ENCODE measurements at places on chromosomes 1 and 21.

GRCh38 chr1:37656026-37656425 lies 21.3 kb upstream of the RSPO1 start:
- no peak for DNase-seq

DNA sequence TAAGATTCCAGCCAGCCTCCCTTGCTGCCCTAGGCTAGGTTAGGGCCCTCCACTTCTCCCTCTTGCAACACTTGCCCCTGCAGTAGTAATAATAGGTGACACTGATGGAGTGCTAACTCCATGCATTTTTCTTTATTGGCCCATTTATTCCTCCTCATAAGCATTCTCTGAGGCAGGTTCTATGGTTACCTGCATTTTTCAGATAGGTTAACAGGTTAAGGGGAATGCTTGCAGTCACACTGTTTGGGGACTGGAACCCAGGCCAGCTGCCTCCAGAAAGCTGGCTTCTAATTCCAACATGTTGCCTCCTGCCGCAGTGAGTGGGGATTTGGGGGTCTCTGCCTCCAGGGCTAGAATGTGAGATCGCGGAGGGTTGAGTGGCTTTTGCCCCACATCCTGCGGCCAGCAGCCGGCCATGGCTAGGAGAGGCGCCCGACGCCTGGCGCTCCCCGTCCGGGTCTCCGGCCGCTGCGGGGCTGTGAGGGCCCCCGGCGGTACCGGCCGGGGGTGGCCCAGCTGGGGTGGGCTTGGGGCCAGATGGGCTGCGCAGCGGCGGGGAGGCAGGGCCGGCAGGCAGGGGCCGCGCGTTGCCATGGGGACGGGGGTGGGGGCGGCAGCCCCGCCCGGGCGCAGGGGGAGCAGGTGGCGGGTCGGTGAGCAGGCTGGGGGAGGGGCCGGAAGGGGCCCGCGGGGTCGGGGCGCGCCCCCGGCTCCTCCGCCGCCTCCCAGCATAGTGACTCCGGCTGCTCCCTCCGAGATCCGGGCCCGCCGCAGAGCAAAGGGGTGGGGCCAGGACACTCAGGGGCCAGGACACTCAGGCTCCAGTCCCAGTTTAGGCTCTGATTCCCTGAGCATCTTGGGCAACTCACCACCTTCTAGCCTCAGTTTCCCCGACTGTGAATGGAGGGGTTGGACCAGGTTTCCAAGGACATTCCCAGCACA lies 68.4 kb upstream of the SSBP3 start:
- DNase-seq: no peak

DNA sequence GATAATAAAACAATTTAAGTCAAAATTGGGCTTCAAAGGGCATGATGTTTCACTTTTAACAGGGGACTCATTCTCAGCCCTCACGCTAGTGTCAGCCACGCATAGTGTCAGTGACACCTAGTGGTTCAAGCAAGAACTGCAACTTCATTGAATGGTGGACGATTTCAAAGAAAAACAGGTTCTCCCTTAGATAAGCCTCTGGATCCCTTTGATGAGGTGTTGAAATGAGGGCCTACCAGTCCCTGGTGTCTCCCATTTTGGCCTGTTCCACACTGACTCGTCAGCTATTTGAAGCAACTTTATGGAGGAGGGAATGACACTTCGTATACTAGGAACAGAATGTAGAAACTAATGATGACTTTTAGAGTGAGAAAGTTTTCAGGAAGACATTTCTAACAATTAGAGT lies 56.2 kb downstream of the FCRL5 start:
- DNase-seq: no peak

GRCh38 chr1:181089017-181089675 lies 646 bp downstream of the IER5 start:
- peak; percentile 17 for DNase-seq

DNA sequence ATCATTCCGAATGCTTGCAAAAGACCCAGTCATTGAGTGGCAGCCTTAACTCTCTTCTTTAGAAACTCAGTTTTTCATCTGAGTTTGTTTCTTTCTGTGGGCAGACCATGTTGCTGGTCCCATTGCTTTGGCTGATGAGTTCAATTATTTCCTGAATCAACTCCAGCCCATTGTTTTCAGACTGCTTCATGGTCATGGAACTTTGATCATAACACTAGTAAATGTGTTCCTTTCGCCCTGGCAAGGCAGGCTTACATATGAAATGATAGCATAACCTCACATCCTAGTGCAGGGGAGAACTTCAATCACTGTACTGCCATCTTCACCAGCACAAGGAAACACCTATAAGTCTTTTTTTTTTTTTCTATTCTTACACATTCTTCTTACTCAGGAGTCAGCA lies 50.0 kb upstream of the DUSP10 start:
- DNase-seq: no peak

DNA sequence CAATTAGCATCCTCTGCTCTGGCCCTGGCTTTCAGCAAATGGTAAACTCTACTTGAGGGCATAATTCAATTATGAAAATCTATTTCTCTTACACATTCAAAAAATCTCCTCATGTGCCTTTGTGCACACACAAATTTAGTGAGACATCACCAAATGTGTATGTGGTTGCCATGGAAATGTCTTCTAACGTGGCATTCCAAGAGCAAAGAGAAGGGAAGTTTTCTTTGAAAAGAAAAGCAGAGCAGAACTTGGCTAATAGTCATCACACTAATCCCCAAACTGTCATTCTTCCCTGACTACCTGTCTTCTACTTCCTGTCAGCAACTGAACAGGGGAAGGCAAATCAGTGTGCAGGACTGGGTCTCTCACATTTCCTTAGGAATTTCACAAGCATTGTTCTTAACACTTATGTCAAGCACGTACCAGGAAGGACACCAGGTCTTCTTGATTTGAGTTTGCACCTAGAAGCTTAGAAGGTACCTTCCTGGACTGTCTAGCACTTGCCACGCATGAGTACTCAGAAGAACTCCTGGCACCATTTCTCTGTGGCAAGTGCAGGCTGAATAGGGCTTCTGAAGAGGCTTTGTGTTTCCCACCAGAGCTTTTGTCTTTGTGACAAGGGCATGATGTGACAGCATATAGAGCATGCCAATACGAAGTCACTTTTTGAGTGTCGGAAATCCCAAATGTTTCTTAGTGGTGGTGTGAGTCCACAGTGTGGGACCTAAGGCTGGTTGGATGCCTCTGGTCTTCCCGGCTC lies 32.3 kb downstream of the MAN1C1 start:
- DNase-seq: no peak

DNA sequence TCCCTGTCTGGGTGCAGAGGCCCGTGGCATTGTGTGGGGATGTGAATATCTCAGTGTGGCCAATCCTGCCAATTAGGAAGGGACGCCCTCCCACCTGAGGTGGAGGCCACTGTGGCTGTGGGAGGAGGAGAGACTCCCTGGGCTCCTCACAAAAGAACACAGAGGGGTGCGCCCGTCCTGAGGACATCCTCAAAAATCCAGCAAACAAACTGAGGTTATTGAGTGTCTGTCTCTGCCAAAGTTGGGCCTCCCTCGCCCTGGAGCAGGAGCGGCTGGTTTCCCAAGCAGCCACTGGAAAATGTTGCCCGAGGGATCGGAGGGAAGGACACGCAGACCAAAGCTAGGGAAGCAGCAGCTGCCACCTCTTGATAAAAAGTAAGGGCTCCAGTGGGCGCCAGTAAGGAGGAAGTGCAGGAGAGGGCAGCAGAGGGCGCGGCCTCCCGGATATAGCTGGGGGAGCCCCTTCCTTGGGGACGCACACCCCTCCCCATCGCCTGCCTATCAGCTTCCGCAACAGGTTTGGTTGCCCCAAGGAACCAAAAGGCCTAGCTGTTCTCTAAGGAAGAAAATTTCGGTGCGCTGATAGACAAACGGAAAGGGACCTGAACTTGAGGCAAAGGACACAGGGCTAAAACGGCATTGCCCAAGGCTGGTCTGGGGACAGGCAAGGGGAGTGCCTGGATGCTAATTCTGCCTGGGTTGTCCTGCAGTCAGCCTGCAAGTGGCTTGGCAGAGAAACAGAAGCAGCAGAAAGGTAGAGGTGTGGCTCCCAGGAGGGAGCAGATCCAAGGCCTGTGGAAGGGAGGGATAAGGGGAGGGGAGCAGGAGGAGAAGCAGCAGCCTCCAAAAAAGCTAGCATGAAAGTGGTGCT lies 1.7 kb upstream of the GRIK3 start:
- no peak for DNase-seq

DNA sequence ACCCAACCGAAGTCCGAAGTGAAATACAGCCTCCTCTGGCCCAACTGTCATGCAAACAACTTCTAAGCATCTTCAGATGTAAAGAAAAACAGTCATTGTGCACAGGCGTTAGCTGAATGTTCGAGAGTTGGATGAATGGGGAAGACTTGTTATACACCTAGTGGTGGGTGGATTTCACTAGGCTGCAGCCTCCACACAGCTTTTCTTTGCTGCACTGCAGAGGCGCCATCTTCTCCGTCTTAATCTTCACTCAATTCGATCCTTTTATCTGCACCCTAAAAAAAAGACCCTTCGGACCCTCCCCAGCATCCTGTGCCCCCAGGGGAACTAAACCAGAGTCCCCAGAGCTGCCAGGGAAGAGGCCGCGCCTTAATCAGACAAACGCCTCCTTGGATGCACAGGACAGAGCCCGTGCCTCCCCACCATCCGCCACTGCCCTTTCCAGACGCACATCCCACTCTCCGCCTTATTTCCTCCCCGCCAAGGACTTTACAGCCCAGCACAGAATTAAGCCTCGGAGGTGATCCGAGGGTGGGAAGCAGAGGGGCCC lies 1.4 kb downstream of the APP start:
- DNase-seq: no peak

- no peak for DNase-seq
These were observed 44.2 kb downstream of the SMYD2 start for GRCh38 chr1:214324896-214325800.

DNA sequence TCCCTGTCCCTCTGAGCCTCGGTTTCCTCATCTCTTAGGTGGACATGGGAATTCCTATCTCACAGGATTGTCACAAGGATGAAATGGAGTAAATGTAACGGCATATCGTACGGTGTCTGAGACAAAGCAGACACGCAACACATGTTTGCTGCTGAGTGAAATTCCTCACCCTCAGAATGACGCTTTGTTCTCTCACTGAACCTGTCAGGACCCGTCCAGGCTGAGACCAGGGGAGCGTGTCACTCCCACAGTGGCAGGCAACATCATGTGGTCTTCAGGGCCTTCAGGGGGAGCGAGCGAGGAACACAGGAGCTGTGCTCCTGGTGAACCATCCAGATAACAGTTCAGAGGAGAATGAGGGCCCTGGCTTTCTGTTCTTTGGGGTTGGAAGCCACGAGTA lies 74.2 kb downstream of the TOMM20 start:
- no peak for DNase-seq

GRCh38 chr1:163107655-163108054 lies 38.5 kb downstream of the RGS4 start:
- DNase-seq: no peak

DNA sequence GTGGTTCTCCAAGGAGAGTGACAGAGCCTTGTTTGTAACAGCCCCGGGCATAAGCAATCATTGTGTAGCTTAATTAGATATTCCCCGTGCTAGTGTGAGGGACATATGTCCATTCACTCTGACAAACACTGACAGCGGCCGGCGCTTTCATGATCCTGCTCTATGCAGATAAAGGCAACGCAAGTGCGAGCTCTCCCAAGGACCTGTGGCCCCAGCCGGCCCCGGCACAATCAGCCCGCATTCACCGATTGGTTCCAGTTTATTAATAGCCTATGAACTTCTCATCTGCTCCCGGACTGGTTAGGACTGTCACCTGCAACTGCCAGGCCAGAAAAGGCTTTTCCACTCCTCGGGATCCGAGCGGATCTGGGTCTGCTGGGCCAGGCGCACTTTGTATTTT lies 18.0 kb upstream of the OLIG1 start:
- no peak for DNase-seq

- DNase-seq: no peak
These were observed 1.6 kb downstream of the FAM3B start for GRCh38 chr21:41318218-41318617.

DNA sequence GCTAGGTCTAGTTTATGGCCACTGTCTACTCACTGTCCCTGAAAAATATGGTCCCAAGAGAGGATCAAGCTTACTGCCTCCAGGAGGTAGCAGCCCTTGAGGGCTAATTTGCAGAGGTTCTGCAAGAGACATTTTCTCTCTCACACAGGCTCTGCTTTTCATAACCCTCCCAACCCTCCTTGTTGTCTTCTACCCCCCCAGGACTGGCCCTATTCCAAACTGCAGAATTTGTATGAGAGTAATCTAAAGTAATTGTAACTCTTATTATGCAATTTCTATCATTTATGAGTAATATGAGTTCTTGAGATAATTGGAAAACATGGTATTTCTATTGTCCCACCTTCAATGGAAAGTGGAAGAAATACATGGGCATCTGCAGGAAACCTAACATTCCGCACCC lies 70.4 kb upstream of the CD55 start:
- no peak for DNase-seq

GRCh38 chr1:7409278-7409677 lies 361.8 kb upstream of the VAMP3 start:
- no peak for DNase-seq

DNA sequence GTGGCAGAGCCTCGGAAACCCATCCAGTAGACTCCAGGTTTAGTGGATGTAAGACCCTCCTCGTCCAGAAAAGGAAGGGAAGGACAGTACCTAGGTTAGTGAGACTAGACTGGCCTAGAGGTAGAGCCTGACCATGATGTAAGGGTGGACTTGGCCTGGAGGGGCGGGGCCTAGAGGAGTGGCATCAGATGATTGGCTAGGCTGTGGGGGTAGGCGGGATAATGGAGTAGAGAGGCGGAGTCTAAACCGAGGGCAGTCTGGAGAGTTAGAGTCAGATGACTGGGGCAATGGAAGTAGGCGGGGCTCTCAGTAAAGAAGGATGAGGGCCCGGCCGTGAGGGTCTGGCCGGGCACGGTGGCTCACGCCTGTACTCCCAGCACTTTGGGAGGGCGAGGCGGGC lies 70.1 kb downstream of the EPHB2 start:
- no peak for DNase-seq

Data from stimulated activated CD8-positive, alpha-beta memory T cell treated with anti-CD3 and anti-CD28 coated beads, Interleukin-4, amount 100 ng/mL, for 1 hour (primary cell).